HTR-8/SVneo (cell line): ENCODE measurements at places on chromosomes 5 and 9.
A peak's percentile ranks its signal among the peaks of the same experiment; 100 is the strongest.

GRCh38 chr5:172303572-172304335 lies 20.2 kb upstream of the UBTD2 start:
- no peak for DNase-seq

GRCh38 chr9:6484210-6484609 lies 71.2 kb downstream of the UHRF2 start:
- no peak for DNase-seq

DNA sequence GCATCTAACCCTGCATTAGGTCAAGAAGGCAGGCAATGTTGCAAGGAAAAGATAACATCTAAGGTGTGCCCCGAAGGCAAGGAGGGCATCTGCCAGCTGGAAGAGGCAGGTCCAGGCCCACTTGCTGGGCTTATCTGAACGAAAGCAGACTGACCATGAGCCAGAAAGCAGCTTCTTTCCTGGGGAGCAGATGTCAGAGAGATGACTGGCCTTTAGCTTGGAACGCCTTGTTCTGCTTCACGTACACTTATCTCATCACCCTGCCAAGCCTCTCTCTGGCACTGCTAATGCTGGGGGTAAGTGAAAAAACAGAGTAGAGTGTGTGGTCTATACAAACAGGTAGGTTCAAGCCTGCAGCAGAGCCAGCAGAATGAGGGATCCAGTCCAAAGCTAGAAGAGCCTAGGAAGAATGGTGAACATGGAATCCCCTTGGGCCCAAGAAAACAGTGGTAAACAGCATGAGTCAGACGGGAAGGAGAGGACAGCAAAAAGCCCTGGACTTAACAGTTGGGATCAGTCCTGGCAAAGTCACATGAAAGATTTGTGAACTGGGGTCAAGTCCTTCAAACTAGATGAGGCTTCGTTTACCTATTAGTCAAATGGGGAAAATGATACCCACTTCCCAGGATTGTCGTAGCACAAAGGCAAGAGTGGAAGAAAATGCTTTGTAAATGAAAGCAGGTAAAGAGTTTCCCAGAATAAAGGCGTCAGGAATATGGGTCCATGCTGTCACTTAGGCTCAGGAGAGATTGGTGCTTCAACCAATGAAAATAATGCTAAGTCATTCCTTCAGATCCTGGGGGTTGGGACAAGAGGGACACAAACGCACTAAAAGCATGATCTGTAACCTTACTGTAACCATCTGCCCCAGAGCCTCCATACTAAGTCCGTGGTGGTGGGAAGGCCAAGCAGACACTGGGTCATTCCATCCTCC lies 200.9 kb downstream of the SLIT3 start:
- no peak for DNase-seq

- no peak for DNase-seq
Observed at GRCh38 chr9:112239284-112239683, 64.2 kb upstream of the SUSD1 start.

DNA sequence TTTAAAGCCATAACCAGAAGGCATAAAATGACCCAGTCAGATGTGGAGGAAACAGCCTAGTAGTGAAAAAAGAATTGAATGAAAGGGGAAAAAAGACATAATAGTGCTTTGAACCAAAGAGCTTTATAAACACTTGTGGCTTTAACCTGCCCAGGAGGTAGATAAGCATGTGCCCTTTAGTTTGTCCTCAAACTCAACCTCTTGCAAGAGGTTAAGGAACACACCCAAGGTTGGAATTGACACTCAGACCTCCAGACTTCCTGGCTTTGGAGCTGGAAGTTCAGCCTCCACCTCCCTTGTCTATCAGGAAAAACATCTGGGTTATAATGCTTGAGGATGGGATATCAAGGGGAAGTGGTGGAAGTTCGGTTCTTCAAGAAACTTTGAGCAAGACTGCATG lies 16.3 kb downstream of the NDUFA8 start:
- DNase-seq: no peak

- no peak for DNase-seq
Observed at GRCh38 chr9:84478996-84479395, 138.4 kb upstream of the SLC28A3 start.

DNA sequence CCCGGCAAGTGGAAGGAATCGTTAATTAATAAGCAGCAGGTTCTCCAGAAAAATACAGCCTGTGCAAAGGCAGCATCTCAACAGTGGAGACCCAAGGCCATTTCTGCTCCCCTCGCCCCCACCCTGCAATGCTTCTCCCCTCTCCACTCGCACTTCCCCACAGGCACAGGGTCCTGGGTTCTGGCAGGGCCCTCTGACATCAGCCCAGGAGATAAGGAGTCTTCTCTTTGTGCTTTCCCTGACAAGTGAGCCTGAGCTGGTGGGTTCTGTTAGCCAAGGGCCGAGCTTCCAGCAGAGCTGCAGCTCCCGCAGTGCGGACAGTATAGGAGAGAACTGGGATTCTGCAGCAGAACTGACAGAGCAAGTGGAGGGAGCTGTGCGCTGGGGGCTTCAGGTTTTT lies 257.5 kb downstream of the NSG2 start:
- DNase-seq: no peak

GRCh38 chr5:15585128-15585527 lies 85.1 kb downstream of the FBXL7 start:
- no peak for DNase-seq

DNA sequence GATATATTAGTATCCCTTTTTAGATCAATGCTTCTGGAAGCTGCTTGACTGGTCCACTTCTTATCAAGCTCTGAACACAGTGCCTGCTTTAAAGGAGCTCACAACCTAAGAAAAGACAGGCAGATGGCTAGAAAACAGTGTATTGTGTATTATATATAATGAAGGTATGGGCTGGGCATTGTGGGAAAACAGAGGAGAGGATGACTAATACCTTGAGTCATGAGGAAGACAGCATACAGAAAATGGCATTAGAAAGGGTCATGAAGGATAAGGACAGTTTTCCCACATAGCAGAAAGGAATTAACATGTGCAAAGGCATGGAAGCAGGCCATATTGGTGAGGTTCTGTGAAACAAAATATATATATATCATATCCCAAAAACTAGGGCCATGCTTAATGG lies 309.6 kb downstream of the MLLT3 start:
- no peak for DNase-seq

DNA sequence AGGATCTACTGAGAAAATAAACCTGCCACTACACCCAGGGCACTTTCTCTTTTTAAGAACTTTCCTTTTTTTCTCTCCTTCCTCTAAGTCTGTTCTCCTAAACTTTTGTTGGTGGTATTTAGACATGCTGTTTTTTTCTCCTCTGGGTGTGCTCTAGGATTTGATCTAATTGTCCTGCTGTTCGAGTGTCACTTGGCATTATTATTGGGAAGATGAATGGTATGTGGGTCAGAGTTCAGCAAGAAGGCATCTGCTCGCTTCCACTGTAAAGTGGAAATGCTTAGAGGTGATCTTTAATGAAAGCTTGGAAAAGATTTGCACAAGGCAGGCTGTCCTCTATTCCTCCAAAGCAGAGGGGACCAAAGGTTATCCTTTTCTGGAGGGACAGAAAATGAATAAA lies 1.3 kb upstream of the PLPPR1 start:
- no peak for DNase-seq

- DNase-seq: no peak
Observed at GRCh38 chr5:122150215-122150614, 20.9 kb downstream of the ZNF474 start.

DNA sequence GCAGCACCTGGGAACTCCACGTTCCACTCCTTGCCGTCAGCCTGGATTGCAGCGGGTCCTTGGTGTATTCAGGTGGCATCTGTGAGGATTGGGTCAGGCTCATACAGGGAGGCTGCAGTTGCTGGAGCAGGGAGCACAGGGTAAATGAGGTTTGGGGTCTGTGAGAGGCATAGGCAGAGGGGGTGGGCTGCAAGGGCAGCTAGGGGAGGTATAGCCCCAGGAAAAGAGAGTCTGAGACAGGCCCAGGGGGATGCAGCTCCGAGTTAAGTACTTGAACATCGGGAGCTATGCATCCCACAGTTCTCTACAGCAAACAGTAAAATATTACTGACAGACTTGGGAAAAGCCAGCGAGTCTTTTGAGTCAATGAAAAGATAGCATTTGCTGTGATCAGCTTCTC lies 101.6 kb downstream of the TRIO start:
- DNase-seq: no peak

- DNase-seq: no peak
Observed at GRCh38 chr5:179268966-179269693, 76.1 kb downstream of the ADAMTS2 start.

GRCh38 chr9:125989524-125990180 lies 242.5 kb downstream of the PBX3 start:
- DNase-seq: no peak

GRCh38 chr5:169753795-169754194 lies 116.7 kb downstream of the DOCK2 start:
- DNase-seq: no peak

DNA sequence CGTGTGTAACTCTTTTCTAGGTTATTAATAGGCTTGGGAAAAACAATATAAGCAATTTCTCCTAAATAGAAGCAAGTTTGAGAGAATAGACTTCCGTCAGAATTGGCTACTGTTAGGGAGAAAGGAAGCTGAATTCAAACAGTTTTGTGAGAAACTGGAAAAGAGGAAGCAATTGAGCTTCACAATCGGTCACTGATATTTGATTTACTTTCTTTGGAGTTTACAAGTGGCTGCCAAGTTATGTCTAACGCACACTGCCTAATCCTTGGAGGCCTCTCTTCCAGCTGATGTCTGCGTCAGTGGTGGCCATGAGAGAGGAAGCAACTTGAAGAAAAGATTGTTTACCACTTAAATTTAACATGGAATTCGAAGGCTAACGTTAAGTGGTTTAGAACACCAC lies 319.5 kb downstream of the ADGRV1 start:
- no peak for DNase-seq

- no peak for DNase-seq
Observed at GRCh38 chr9:16352251-16352650, 518.2 kb downstream of the BNC2 start.

GRCh38 chr5:81825237-81825636 lies 74.3 kb upstream of the SSBP2 start:
- DNase-seq: peak; percentile 51

GRCh38 chr5:92003806-92004205 lies 620.7 kb upstream of the ARRDC3 start:
- no peak for DNase-seq

GRCh38 chr9:8419596-8420275 lies 620.2 kb upstream of the DMAC1 start:
- DNase-seq: no peak

DNA sequence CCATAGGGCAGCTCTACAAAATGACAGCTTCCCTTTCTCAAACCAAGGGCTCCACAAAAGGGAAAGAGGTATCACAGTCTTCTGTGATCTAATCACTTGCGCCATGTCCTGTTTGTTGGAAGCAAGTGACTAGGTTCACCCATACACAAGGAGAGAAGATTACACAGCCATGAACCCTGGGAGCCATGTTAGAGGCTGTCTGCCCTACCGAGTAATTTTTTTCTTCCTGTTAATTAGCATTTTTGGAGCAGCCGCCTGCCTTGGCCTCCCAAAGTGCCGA lies 33.2 kb upstream of the GOLPH3 start:
- no peak for DNase-seq

DNA sequence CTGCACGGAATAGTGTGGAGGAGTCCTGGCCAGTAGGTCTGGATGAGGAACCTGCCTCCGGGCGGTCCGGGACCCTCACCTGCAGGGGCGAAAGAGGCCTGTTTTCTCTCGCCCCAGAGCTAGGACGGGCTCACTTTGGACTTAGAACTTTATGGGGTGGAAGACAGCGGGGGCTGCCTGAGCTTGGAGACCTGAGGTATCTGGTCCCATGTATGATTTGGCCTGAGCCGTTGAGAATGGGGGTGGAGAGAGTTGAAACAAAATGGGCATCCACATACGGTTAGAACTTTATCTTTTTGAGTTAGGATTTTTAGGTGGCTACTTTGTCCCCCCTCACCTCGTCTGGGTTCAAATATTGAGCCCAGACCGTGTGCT lies 681 bp upstream of the ETF1 start:
- DNase-seq: peak; percentile 62

- DNase-seq: no peak
Observed at GRCh38 chr5:53024535-53024934, 35.4 kb downstream of the ITGA2 start.

GRCh38 chr5:13624283-13625074 lies 320.0 kb downstream of the DNAH5 start:
- DNase-seq: no peak

GRCh38 chr9:450057-450456 lies 235.4 kb downstream of the DOCK8 start:
- no peak for DNase-seq

- DNase-seq: no peak
Observed at GRCh38 chr5:64765804-64766504, 2.5 kb downstream of the SREK1IP1 start.

DNA sequence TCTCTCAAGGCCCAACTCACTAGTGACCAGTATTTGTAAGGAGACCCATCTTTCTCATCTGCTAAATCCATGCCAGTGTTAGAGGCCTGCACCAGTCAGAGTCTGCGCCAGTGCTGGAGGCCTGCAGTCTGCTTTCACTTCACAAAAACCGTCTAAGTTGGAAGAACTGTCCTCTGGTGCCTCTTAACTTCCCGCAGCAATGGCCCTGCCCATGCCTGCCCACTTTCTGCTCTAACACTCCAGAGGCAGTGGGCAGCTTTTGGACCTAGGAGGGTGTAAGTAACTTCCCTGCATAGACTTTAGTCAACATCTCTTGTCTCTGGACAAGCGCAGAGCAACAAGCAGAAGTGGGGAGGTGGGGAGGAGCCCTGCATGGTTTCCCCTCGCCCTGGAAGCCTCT lies 152.9 kb downstream of the AUH start:
- DNase-seq: no peak

DNA sequence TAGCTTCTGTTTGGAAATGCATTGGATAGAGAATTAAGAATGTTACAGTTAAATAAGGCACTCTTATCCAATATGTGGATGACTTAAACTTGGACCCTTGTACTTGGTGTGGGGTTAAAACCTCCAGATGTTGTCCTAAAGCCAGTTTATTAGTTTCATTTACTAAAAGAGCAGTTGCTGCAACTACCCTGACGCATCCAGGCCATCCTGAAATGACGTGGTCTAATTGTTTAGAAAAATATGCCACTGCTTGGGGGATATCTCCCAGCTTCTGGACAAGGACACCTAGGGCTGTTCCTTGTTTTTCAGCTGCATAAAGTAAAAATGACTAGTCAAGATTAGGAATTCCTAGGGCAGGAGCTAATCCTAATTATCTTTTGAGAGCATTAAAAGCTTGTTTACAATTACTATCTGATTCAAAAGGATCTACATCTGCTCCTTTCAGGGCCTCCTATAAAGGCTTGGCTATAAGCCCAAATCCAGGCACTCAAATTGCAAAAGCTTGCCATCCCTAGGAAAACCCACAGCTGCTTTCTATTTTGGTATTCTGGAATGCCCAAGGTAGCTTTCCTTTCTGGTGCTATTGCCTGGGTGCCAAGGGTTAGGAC lies 45.7 kb upstream of the SLCO4C1 start:
- no peak for DNase-seq

DNA sequence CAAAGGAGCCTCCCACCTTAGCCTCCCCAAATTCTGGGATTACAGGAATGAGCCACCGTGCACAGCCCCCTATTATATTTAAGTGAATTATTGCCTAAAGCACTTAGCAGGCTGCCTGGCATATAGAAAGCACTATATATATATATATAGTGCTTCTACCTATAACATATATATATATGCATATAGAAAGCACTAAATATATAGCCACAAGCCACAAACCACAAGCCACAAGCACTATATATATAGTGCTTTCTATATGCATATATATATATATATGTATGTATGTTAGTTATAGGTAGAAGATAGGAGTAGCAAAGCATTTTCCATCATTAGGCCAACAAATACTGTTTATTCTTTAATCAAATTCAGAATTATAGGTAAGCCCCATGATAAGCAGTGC lies 185.8 kb downstream of the CWC27 start:
- no peak for DNase-seq
